ENCODE measurements at places on chromosomes 5 and 9.
A peak's percentile ranks its signal among the peaks of the same experiment; 100 is the strongest.

DNA sequence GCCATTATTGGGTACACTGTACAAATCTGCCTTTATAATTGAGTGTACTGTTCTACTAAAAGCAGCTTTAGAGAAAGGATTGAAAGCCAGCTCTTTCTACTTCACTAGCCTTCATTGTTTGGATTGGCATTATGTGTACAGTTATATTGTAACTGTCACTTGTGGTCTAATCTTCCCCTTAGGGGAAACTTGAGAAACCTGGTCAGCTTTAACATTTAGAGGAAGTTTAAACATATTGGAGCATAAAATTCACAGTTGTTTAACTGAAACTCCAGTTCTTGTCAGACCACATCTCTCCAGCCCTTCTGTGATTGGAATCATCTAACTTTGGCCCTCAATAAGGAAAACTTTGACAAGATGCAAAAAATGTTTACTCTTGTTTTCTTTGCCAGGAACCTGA lies 24.6 kb downstream of the PIK3R1 start:
- H3K4me3 ChIP-seq, result no peak overlapping the region
- peak overlapping the region; percentile 71 for H3K27ac ChIP-seq
- DNase-seq, result no peak
- H3K27me3 ChIP-seq, result no peaks in the 10 kb centered on the region

GRCh38 chr5:149961957-149962409 lies 1.4 kb downstream of the SLC26A2 start:
- H3K36me3 ChIP-seq, result peaks cover 5% of the 10 kb centered on the region
- DNase-seq, result peak; percentile 22
- H3K4me1 ChIP-seq, result peaks cover 35% of the 10 kb centered on the region
- H3K27ac ChIP-seq, result peak overlapping the region; percentile 31
- no peaks in the 10 kb centered on the region for H3K27me3 ChIP-seq

DNA sequence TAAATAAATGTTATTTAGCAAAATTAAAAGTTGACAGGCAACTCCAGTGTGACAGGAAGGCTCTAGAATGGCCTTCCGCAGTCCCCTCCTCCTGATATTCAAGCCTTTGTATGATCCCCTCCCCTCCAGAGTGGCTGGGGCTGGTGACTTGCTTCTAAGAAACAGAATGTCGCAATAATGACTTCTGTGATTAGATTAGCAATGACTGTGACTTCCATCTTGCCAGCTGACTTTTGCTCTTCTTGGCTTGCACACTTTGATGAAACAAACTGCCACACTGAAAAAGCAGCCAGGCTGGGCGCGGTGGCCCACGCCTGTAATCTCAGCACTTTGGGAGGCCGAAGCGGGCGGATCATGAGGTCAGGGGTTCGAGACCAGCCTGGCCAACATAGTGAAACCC lies 106.5 kb upstream of the LARP1 start:
- H3K4me3 ChIP-seq, result no peak overlapping the region
- H3K27me3 ChIP-seq, result peaks cover 8% of the 10 kb centered on the region
- peaks cover 16% of the 10 kb centered on the region for H3K4me1 ChIP-seq
- H3K36me3 ChIP-seq, result no peaks in the 10 kb centered on the region

GRCh38 chr9:36853233-36853632 lies 180.8 kb downstream of the PAX5 start:
- H3K4me1 ChIP-seq, result peaks cover 11% of the 10 kb centered on the region
- no peaks in the 10 kb centered on the region for H3K36me3 ChIP-seq
- no peak overlapping the region for H3K27ac ChIP-seq
- H3K27me3 ChIP-seq, result peaks cover 2% of the 10 kb centered on the region
- no peak for DNase-seq

GRCh38 chr5:175471628-175472027 lies 6.7 kb upstream of the SFXN1 start:
- peaks cover 14% of the 10 kb centered on the region for H3K27me3 ChIP-seq
- no peaks in the 10 kb centered on the region for H3K36me3 ChIP-seq
- no peak overlapping the region for H3K4me3 ChIP-seq
- H3K4me1 ChIP-seq, result peaks cover 18% of the 10 kb centered on the region
- H3K27ac ChIP-seq, result peak overlapping the region; percentile 27

GRCh38 chr9:115148721-115149120 lies 30.8 kb upstream of the TNC start:
- no peak for DNase-seq
- no peak overlapping the region for H3K27ac ChIP-seq
- peaks cover 4% of the 10 kb centered on the region for H3K4me1 ChIP-seq
- H3K4me3 ChIP-seq, result no peak overlapping the region
- H3K27me3 ChIP-seq, result peaks cover 17% of the 10 kb centered on the region

DNA sequence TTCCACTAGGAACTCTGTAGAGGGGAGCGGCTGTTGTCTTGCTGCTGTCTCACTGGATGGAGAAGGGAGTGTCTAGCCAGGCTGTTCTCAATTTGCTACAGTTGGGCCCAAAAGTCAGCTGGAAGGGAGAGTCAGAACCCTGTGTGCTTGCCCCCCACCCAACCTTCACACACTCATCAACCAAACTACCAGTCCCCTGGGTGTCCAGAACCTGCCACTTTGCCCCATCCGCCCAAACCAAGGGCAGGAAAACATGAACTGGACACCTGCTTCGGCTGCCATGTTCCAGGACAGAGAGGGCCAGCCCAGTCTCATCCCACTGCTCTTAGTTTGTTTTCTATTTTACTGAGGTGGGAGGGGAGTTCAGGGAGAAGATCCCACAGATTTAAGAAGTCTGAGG lies 82.1 kb downstream of the S1PR3 start:
- no peak overlapping the region for H3K27ac ChIP-seq
- H3K4me3 ChIP-seq, result no peak overlapping the region
- H3K27me3 ChIP-seq, result peaks cover 5% of the 10 kb centered on the region

DNA sequence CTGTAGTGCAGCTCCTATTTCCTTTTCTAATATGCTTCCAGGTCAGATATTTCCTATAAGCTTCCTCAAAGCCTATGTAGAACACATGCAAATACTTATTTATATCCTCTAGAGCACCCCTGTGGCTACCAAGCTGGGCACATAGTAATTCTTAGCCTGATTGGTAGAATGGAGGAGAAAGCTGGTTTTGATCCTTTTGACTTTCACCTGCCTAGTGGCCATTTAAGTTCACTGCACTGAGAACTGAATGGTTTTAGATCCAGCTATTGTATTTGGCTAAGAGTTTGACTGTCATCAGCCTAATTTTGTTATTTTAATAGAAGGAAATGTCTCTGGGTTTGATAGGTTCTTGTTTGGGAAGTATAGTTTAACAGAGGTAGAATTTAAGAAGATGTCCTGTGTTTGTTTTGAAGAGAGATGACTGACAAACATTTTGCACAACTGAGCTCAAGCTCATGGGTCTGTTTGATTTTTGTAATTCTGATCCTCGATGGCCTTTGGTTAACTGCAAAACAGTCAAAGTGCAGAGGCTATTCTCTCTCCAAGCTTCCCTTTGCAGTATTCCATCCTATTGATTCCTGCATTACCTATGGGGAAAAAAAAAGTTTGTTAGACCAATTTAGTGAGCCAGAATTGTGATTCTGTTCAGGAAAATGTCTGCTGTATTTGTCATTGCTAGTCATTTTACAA lies 85.4 kb downstream of the KCNN2 start:
- H3K27ac ChIP-seq, result no peak overlapping the region
- no peak overlapping the region for H3K4me3 ChIP-seq
- H3K4me1 ChIP-seq, result no peaks in the 10 kb centered on the region

DNA sequence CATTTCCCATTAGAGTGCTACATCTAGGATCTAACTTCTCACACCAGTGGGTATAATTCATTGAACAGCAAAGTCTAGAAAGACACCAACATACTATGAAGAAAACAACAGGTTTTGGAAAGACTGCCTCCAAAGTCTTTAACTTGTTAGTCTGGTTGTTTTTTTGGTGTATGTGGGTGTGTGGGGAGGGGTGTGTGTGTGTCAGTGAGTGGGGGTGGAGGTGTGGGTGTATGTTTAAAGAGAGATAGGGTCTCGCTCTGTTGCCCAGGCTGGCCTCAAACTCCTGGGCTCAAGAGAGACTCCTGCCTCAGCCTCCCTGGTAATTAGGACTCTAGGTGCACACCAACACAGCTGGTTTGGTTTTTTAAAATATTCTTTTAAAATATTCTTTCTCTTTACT lies 59.7 kb downstream of the AP3B1 start:
- no peak overlapping the region for H3K27ac ChIP-seq
- H3K36me3 ChIP-seq, result peaks cover 6% of the 10 kb centered on the region
- no peaks in the 10 kb centered on the region for H3K27me3 ChIP-seq
- H3K4me3 ChIP-seq, result no peak overlapping the region
- no peak for DNase-seq
- H3K4me1 ChIP-seq, result no peaks in the 10 kb centered on the region

DNA sequence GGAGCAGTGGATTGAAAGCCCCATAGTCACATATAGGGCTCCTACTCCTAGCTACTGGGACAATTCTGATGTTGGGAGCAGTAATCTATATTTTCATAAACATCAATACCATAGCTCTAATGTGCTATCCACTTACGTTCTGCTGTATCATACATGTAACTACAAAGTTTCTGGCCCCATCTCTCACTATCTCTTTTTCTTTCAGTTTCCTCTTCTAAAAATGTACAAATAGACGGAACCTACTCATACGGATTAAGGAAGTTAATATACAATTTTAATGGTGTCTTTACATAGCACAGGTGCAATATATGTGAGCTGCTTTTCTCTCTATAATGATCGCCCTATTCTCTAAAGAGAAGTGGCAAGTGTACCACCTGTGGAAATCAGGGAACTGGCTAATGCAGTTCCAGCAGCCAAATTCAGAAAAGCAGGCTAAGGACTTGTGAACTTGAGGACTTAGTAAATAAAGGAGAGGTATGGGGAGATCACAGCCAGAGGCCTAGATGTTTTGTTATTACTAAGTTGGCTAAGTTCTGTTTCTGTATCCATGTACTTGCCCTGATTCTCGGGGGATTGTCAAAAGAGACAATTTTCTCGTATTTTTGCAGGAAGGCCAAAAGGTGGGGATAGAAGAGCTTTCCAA lies 1021.9 kb downstream of the CDH12 start:
- no peak overlapping the region for H3K4me3 ChIP-seq
- H3K27me3 ChIP-seq, result no peaks in the 10 kb centered on the region

DNA sequence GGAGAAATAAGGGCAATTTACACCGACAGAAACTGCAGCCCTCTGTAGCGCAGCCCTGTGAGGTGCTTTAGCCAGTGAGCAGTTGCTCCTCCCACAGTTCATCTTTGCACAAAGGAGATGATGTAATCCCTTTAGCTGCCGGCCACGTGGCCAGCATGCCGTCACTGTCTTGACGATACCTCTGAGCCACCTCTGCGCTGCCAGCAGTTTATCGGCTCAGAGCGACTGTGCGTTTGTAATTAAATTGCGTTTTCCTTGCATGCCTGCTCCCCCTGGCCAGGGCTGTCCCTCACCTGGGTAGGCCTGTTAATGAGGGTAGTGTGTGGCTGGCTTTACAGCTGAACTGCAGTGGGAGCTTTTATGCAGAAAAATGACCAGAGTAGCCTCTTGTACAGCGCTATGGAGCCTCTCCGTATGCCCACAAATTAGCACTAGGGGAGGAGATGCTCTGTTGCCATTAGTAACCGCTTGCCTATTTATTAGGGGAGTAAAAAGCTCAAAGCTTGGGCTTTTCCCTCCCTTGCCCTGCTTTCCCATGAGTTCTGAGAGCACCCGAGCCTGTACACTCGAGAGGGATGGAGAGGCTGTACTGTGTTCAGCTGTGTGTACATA lies 107.0 kb downstream of the TRIO start:
- H3K4me3 ChIP-seq, result no peak overlapping the region
- no peak for DNase-seq
- H3K27ac ChIP-seq, result no peak overlapping the region
- H3K27me3 ChIP-seq, result no peaks in the 10 kb centered on the region

- no peaks in the 10 kb centered on the region for H3K4me1 ChIP-seq
- H3K36me3 ChIP-seq, result no peaks in the 10 kb centered on the region
- H3K27me3 ChIP-seq, result no peaks in the 10 kb centered on the region
- DNase-seq, result no peak
Observed at GRCh38 chr5:167158588-167158987, 1132.9 kb upstream of the WWC1 start.

DNA sequence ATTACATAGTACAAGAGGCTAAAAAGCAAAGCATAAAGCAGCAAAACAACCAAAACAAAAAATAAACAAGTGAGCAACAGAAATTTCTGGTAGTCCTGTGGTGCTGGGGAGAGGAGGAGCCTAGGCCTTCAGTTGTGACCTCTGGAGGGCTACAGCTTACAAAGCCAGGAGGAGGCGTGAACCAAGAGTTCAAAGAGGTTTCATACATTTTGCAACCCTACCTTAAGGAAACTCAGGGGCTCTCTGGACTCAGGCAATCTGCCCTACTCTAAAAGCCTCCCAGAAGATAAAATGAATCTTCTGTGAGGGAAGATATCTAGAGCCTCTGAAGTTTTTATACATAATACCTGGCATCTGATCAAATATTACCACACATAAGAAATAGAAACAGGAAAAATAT lies 187.4 kb downstream of the AGTPBP1 start:
- H3K27me3 ChIP-seq, result no peaks in the 10 kb centered on the region
- no peak overlapping the region for H3K27ac ChIP-seq
- no peak overlapping the region for H3K4me3 ChIP-seq
- DNase-seq, result no peak

GRCh38 chr5:14442536-14442935 lies 139.1 kb upstream of the OTULINL start:
- H3K36me3 ChIP-seq, result no peaks in the 10 kb centered on the region
- peaks cover 13% of the 10 kb centered on the region for H3K4me1 ChIP-seq
- no peak overlapping the region for H3K4me3 ChIP-seq
- peaks cover 4% of the 10 kb centered on the region for H3K27me3 ChIP-seq
- no peak overlapping the region for H3K27ac ChIP-seq
- no peak for DNase-seq

GRCh38 chr9:1948541-1948940 lies 66.6 kb upstream of the SMARCA2 start:
- H3K27me3 ChIP-seq, result peaks cover 5% of the 10 kb centered on the region
- H3K27ac ChIP-seq, result no peak overlapping the region
- no peaks in the 10 kb centered on the region for H3K36me3 ChIP-seq
- no peaks in the 10 kb centered on the region for H3K4me1 ChIP-seq
- H3K4me3 ChIP-seq, result no peak overlapping the region

DNA sequence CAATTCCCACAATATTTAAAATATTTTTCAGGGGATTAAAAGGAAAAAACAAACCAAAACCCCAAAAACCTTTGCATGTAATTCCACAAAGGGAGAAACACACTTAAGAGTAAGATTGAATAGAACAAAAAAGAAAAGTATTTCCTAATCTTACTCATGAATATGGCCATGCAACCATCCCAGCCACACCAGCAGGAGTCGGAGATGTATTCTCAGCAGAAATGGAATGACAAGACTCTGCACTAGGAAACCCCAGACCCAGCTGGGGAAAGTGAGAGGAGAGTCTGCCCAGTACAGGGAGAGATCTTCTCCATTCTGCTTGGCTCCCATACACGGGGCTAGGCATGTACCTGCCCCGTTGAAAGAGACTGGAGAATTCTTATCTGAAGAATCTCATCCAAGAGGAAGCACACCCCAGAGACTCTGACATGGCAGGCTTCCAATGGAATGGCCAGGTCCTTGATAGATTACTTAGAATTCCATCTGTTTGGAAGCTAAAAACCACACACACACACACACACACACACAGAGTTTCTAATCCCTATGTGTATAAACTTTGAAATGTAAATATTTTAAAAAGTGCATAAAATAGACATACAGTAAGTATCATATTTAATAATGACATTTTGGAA lies 118.8 kb downstream of the GADD45G start:
- H3K4me3 ChIP-seq, result no peak overlapping the region
- no peak overlapping the region for H3K27ac ChIP-seq
- DNase-seq, result no peak
- H3K4me1 ChIP-seq, result peaks cover 37% of the 10 kb centered on the region
